ENCODE measurements at places on chromosomes 4 and X.

- no peak for DNase-seq
Measured at GRCh38 chr4:168811207-168811606, 198.8 kb downstream of the CBR4 start.

- DNase-seq = no peak
Measured at GRCh38 chr4:48504352-48504751, 14.3 kb downstream of the ZAR1 start.

GRCh38 chr4:154416190-154416547, 75.4 kb downstream of the DCHS2 start:
- no peak for DNase-seq

GRCh38 chr4:86857341-86858052, 8.3 kb upstream of the SLC10A6 start:
- no peak for DNase-seq

GRCh38 chr4:180641495-180641894, 1601.7 kb upstream of the TENM3 start:
- no peak for DNase-seq

Data from NCI-H187 treated with DMSO at 0.1 percent for 48 hours (cell line).